Right ventricle myocardium inferior (tissue), 1 donor: ENCODE measurements at places on chromosomes 6 and 20. TPM values are rescaled to one million over a fixed set of nuclear protein-coding genes. Genes with fewer than 3 reads are reported as not detected.

DNA sequence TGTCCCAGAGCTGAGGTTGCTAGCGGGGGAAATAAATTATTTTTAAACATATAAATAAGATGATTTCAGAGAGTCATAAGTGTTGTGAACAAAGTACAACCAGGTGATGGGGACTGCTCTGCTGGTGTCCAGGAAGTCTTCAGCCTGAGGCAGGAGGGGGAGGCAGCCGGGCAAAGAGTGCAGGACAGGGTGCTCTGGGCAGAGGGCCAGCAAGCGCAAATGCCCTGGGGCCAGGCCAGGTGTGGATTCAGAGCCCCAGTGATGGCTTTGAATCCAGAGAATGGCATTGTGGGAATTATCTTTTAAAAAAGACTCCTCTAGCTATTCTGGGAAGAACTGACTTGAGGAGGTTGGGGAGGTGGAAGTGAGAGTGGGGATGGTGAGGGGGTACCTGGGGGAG is 1.6 kb downstream of the CLPSL1 start:
- DNase-seq, result no peak

- no peak for DNase-seq
These were observed 1058.6 kb upstream of the CITED2 start for GRCh38 chr6:140433072-140433471.

IRF4 gene
- total RNA-seq, result 0.68 TPM

GRCh38 chr6:31378062-31378720 is 21.2 kb upstream of the HLA-B start:
- DNase-seq, result no peak
